D341Med (cell line): ENCODE measurements at places on chromosomes 12 and 14.

- DNase-seq = no peak
Observed at GRCh38 chr14:71733210-71733883, 198.9 kb upstream of the RGS6 start.

GRCh38 chr12:2796187-2796666, 1.5 kb downstream of the FKBP4 start:
- DNase-seq = no peak

DNA sequence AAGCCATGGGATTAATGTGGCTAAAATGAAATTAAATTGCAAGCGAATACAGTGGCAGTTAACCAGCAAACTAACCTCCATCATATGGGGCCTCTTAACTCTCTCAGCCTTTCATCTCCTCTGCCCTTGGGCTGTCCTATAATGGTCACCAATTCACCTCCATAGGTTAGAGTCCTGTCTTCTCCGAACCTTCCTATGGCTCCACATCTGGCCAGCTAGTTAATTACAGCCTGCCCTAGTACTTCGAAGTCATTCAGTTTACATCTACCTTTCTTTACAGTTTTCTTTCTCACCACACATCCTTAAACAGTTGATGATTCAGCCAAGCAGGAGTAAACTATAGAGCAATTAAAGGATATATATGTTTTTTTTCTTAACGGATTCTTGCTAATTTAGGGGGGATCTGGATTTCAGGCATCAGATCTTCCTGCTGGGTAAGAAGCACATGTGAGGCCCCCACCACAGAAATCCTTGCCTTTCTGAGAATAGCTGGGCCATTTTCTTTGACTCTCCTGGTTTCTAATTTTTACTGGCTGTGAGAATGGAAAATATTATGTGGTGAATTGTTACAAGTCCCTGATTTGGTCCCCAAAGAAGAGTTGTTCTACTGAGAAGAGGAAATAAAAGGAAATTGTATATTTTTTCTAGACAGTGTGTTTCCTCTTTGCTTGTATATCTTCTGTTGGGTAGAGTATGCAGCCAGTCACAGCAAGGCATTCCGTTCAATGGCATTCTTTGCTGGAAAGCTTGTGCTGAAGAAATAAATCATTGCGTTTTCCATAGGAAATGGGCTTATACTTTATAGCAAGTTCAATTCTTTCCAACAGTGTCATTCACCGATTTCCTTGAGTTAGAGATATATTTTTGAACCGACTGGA, 16.7 kb downstream of the HMGA2 start:
- no peak for DNase-seq

DNA sequence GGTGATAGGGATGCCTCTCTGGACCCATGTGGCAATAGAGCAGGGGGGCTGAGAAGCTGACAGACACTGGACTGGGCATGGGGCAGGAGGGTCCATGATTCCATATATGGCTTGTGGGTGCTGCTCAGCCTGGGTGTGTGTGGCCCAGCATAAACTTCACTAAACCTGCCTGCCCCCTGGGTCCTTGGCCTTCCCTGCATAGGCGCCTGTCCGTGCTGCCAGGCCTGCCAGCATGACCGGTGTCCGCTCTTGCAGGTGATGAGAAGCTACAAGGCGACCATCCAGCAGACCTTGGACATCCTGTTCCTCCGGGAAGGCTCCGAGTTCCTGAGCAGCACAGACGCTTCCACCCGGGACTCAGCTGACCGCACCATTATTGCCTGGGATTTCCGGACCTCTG, 61.6 kb downstream of the BEGAIN start:
- peak; percentile 21 for DNase-seq

DNA sequence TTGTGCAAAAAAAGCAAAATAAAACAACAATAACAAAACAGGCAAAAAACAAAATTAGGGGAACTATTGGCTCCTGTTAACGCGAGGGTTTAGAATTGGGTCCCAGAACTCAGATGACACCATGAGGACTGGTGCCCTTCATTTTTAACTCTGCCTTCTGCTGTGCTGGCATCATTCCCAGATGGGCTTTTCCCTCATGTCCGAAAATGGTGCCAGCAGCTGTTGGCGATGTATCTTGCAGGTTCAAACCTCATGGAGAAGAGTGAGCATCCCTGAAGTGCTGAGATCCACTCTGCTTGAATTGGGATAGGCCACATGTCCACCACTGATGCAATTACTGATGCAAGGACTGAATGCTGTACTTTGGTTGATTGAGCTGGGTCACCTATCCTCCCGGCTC, 61.1 kb downstream of the MYRFL start:
- no peak for DNase-seq

DNA sequence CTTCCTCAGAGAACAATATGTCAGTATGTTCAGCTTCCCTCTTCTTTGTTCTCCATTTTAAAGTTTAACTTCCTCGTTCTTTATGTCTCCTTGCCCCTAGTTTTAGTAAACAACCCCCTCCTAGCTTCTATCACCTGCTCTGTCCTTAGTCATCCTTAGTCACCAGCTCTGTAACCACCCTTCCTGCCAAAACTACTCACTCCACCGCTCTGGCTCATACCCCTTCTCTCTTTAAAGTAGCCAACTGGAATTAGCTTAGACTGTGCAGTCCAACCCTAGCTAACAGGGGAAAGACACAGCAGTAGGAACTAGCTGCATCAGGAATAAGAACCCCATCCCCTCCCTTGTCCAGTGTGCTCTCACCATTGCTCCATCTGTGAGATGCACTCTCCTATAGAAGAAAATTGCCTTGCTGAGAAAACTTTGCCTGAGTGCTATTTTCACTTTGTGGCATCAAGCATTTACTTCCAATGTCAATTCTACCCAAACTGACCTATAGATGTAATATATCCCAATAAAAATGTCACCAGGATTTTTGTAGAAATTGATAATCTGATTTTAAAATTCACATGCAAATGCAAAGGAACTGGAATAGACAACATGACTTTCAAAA, 603.2 kb downstream of the C12orf50 start:
- no peak for DNase-seq

DNA sequence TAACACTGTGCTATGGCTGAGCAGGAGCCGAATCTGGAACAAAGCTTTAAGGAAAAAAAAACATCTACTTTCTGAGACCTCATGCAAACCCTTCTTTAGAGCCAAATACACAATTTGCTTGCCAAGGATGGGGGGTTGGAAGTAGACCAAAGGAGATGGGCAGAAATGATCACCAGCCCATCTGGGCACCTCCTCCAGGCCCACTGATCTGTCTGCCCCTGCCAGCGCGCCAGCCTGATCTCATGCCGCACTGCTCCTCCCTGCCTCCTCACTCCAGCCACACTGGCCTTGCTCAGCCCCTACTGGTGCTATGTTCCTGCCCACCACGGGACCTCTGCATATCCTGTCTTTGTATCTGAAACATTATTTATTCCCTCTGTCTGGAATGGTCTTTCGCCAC, 24.8 kb upstream of the RAB35 start:
- no peak for DNase-seq

GRCh38 chr12:118398940-118399339, 22.6 kb downstream of the SUDS3 start:
- DNase-seq = no peak

- DNase-seq = no peak
Observed at GRCh38 chr12:124726596-124727263, 136.9 kb downstream of the SCARB1 start.

DNA sequence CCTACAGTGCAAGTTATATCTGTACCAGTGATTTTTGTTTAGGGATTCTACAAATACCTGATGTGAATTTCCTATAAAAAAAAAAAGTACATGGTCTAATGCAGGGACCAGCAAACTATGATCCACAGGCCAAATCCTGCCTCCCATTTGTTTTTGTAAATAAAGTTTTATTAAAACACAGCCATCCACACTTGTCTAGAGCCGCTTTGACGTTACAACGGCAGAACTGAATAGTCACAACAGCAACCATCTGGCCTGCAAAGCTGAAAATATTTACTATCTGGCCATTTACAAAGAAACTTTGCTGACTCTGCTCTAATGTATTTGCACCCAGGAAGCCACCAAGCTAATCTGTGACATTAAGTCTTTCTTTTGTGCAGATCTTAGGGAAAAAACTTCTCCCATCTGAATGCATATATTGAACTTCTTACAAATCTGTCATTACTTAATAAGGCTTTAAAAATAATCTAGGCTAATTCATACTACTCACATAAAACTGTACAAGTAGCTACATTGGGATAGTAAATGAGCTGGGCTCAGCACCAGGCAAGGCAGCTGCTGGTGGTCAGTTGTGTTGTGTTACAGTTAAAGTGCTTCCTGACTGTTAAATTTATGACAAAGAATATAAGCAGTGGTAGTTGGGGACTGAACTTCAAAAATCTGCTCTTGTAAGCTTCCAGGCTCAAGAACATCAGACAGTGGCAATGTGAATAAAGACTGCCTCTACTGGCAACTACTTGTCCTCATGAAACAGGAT, 303.3 kb downstream of the MED13L start:
- no peak for DNase-seq

- DNase-seq = peak; percentile 49
Observed at GRCh38 chr14:61644834-61645233, 50.5 kb upstream of the HIF1A start.

GRCh38 chr12:107544937-107545336, 140.7 kb upstream of the PWP1 start:
- no peak for DNase-seq

GRCh38 chr12:124909831-124910560, 4.5 kb downstream of the UBC start:
- DNase-seq = no peak

DNA sequence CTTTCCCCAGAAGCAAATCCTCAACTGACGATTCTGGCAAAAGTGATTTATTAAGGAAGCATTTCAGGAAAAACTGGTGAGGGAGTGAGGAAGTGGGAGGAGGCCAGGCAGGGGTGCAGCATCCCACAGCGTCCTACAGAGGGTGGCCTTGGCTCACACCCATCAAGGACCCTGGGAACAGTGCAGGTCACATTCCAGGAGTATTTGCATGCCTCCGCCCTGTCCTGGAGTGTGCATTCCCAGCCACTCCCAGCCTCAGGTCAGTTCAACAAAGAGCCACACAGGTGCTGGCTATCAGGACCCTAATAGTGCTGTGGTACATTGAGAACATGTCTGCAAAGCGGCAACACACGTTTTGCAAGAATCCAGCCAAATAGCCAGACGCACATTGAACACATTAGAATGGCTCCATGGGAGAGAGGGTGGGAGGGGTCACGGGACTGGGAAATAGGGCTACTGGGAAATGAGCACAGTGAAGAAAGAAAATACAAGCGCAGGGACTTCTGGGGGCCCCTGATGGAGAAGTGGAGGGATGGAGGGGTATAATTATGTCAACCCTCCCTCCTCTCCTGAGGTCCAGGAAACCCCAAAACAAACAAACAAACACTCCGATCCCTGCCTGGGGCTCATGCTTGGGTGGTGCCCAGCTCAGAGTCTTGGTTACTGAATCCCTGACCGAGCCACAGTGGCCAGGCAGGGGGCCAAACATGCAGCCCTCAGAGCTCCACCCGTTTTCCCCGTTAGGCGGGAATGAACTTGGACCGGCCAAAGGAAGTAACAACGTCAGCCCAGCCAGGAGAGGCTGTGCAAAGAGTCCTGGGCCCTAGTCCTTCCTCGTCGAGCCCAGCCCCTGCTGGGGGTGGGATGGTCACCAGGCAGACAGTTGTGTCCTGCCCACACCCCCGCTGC, 36.5 kb downstream of the CMKLR1 start:
- DNase-seq = no peak

DNA sequence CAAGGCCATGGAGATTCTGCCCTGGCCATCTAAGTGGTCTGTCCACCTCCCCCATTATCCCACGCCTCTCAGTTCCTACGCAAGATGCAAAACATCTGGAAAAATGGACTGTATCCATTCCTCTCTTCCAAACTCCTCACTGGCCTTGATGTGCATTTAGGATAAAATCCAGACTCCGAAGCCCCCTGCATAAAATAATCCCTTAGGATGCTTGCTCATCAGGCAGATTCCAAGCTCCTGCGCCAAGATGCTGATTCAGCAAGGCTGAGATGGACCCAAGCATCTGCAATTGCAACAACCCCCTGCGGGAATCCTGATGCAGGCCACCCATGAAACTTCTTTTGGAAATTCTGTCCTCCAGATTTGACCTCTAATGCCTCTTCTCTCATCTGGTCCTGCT, 81.6 kb downstream of the SPRING1 start:
- DNase-seq = no peak
